Esophagus muscularis mucosa (tissue), 4 donors: ENCODE measurements at places on chromosomes 1 and 21. TPM values are rescaled to one million over a fixed set of nuclear protein-coding genes. Genes with fewer than 3 reads are reported as not detected.

DNA sequence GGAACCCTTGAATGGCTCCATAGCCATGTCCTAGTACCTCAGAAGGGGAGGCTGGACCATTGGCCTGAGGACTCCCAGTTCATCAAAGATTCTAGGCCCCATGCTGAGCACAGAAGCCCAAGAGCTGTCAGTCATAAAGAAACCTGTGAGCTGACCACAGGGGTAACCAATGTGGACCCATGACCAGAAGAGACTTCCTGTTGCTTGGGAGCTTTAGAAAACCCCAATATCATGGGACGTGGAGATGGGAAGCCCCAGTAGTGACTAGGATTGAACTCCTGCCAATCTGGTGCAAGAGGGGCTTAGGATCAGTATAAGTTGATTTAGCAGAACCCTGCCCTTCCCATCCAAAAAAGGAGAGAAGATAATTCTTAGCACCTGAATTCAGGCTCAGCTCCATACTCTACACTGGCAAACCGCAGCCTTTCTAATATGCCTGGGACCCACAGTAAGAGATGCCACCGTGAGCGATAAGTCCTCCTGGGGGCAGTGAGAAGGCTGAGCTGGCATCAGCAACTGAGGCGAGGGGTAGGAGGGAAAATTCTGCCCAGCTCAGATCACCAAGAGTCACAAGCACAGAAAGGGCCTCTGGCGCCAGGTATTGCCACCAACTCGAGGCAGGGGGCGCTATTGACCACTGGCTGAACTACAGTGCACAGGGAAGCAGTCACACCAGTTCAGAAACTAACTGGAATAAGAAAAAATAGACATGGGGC lies 108.9 kb downstream of the CAPN8 start:
- DNase-seq: no peak

The PM20D1 gene
- 2.5 TPM for total RNA-seq

The EPHA10 gene
- 0.32 TPM for total RNA-seq

- no peak for DNase-seq
Measured at GRCh38 chr1:71296551-71297134, 215.8 kb upstream of the ZRANB2 start.

DNA sequence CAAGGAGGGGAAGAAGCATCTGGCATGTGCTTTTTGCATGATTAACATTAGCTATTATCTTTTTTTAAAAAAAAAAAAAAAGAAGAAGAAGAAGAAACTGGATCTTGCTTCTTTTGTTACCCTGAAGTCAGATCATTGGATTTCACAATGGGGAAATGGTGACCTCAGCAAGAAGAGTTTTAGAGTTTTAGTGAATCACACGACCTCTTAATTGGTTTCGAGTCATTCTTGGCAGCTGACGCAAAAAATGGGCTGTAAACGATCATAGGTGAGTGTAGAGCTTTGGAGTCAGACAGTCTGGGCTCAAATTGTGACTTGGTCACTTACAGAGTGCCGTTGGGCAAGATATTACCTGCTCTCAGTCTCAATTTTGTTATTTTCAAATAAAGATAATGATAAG lies 33.3 kb upstream of the PGBD5 start:
- DNase-seq: no peak

DNA sequence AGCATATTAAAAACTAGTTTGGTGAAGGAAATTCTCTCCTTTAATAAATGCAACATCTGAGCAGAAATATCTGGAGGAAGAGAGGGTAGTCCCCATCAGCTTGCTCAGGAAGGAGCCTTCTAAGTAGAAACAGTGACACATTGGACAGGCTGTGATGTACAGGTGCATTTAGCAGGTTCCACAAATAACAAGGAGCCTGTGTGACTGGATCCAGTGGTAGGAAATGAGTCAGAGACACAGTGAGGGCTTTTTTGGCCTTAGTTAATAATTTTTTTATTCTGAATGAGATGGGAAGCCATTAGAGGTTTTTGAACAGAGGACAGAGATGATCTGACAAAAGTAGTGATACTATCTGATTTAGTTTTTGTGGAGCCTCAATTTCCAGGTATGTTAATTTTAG lies 738.9 kb upstream of the PTBP2 start:
- no peak for DNase-seq

The GPR52 gene
- total RNA-seq: 2.0 TPM

- DNase-seq: no peak
Measured at GRCh38 chr1:180562640-180563025, 3.9 kb downstream of the OVAAL start.

The KRTAP19-4 gene
- not detected for total RNA-seq

DNA sequence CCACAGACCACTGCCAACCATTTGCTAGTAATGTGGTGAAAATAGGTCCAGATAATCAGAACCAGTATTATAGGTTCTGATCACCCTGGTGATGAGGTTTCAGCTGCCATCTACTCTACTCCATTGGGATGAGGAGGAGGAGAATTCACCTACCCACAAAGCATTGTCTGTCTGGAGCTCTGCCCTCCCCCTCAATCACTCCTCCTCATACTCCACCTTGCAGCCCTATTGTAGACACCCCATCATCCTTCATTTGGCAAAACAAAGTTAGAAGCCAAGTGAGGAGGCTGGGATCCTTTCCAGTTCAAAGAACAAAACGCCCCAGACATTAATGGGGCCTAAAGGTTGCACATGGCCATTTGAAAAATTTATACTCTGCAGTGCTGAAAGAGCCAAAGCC lies 157.4 kb upstream of the L1TD1 start:
- no peak for DNase-seq

DNA sequence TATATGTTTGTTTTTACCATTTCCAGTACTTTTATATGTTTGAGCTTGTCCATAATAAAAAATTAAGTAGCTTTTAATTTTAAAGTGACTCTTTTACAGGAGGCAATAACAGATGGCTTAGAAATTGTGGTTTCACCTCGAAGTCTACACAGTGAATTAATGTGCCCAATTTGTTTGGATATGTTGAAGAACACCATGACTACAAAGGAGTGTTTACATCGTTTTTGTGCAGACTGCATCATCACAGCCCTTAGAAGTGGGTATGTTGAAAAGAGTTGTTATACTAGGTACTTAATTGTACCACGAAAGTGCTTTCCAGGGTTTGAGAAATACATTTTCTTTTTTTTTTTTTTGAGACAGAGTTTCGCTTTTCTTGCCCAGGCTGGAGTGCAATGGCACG lies 46.1 kb downstream of the RNF2 start:
- no peak for DNase-seq

The AIRE gene
- not detected for total RNA-seq

The TSPEAR gene
- total RNA-seq: 0.23 TPM

GRCh38 chr1:94036730-94037129 lies 84.2 kb downstream of the ABCA4 start:
- no peak for DNase-seq

GRCh38 chr1:173663159-173663558 lies 6.5 kb downstream of the ANKRD45 start:
- DNase-seq: no peak

DNA sequence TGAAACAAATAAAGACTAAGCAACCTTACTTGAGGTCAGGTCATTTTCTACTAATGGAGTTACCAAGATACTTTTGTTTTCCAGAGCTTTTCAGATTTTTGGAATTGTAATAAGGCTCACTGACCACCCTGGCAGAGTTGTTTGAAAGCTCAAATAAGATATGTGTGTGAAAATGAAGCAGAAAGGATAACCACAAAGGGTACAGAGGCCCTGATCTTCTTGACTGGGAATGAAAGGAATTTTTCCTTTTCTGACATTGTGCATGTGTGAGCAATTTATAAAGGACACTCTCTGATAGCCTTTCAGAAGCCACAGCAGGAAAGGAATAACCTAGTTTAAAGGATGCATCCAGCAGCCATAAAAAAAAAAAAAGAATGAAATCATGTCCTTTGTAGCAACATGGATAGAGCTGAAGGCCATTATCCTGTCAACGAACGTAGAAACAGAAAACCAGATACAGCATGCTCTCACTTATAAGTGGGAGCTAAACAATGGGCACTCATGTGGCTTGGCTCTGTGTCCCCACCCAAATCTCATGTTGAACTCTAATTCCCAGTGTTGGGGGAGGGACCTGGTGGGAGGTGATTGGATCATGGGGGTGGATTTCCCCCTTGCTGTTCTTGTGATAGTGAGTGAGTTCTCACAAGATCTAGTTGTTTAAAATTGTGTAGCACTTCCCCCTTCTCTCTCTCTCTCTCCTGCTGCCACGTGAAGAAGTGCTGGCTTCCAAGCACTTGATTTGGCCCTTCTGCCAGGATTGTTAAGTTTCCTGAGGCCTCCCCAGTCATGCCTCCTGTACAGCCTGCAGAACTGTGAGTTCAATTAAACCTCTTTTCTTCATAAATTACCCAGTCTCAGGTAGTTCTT lies 3.1 kb upstream of the SRP9 start:
- no peak for DNase-seq

- DNase-seq: no peak
Measured at GRCh38 chr1:41813226-41813625, 105.5 kb downstream of the HIVEP3 start.

The NKAIN1 gene
- not detected for total RNA-seq

DNA sequence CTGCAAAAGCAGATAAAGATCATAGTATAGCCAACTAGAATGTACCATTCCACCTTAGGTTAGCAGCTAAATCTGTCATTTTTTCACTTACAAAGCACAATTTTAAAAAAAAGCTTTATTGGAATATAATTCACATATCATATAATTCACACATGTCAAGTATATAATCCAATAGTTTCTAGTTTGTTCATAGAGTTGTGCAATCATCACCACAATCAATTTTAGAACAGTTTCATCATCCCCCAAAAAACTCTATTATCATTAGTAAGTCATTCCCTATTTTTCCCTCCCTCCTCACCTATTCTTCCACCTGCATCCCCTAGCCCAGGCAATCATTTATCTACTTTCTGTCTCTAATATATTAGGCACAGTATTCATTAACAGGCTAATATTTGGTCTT lies 32.0 kb upstream of the INSL5 start:
- no peak for DNase-seq

DNA sequence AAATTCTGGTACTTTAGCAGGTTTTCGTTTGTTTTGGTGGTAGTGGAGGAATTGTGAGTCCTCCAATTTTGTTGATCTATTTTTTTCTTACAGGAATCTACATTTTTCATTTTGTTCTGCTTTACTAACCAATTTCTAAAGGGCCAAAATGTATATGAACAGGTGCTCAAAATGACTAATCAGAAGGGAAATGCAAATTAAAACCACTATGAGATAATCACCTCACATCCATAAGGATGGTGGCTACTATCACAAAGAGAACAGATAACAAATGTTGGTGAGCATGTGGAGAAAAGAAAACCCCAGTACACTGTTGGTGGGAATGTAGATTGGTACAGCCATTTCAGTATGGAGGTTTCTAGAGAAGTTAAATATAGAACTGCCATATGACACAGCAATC lies 134.2 kb downstream of the LMO4 start:
- no peak for DNase-seq

The SDHB gene
- 129 TPM for total RNA-seq

DNA sequence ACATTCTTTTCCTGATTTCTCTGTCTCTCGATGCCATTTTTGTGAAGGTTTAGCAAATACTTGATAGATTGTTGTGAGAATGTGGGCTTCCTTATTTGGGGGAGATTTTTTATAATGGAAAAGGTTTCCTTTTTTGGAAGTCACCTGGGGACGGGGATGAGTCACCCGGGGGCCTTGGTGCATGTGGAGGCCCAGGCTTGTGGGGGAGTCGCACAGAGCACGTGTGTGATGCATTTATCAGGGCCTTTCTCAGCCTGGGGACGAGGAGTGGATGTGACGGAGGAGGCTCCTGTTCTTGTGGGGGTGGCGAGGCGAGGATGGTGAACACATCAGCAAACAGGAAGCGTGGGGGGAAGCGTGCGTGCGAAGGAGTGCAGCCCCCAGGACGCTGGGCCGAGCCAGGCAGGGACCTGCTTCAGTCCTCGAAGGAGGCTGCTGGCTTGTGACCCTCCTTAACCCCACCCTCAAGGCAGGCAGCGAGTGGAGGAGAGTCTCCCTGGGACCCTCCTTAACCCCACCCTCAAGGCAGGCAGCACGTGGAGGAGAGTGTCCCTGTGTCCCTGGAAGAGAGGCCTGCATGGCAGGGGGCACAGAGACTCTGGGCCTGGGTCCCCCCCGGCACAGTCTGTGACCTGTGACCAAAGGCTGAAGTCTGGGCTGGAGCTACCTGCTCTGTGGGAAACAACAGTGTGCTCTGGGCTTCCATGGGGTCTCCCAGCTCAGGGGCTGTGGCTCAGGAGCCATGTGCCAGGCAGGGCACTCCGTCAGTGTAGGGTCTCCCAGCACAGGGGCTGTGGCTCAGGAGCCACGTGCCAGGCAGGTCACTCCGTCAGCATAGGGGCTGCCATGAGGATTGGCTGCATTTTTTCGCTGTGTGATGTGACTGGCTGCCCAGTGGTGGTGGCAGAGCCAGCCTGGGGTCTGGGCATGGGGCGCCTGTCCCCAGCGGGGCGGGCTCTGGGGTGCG lies 57.2 kb downstream of the AGPAT3 start:
- DNase-seq: no peak

DNA sequence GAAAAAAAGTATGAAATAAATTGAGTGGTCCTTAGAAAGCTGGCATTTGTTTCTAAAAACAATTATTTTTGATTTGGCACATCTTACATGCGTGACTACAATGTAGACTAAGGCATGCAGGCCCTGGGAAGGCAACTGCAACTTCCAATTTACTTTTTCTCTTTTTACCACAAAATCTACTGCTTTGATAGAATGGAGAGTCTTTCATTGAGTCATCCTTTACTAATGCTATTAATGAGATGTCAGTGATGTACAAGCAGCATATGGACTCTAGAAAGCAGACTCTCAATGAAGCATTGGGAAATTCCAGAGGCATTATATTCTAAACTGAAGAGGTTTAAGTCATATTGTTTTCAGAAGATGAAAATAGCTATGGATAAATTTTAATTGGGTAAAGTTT lies 29.6 kb upstream of the PRRX1 start:
- DNase-seq: no peak

The AQP10 gene
- not detected for total RNA-seq

- DNase-seq: peak; percentile 94
Measured at GRCh38 chr1:99849744-99850458, at the start of gene AGL. AGL (plus strand) TSS chr1:99850361; CDS start chr1:99851043, 682 bp downstream.
